ENCODE measurements at places on chromosomes 1 and 21.

- no peak for DNase-seq
Observed at GRCh38 chr21:25385911-25386474, 221.3 kb downstream of the MRPL39 start.

GRCh38 chr1:33634806-33635205 is 162.4 kb downstream of the ZSCAN20 start:
- no peak for DNase-seq

- no peak for DNase-seq
Observed at GRCh38 chr1:43246466-43247213, 23.1 kb upstream of the TMEM125 start.

DNA sequence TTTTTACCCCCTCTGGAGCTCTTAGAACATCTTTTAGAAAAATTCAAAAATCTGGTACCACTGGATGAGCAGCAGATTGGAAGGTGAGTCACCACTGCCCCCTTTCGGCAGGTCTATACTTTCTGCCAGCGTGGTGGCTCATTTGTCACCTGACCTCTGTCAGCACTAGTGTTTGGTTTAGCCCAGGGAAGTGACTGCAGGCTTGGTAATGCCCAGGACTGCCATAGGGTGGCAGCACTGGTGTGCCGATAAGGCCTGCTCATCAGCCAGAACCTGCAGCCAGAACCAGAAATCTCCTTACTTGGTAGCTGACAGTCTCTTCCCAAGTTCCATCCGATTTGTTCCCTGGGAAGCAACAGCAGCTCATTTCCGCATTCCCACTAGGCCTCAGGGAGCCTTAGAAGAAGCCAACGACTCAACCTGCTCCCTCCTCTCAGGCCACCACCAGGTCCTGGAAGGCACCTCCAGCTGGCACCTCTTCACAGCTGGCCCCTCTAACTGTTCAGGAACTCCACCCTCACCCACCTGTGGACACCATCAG is 6.8 kb downstream of the SMIM12 start:
- peak; percentile 81 for DNase-seq

GRCh38 chr1:24553931-24554330 is 2.0 kb upstream of the NCMAP start:
- DNase-seq = no peak

GRCh38 chr1:87684713-87685205 is 356.1 kb downstream of the LMO4 start:
- no peak for DNase-seq

- DNase-seq = no peak
Observed at GRCh38 chr1:11802616-11802972, 3.2 kb downstream of the MTHFR start.

- DNase-seq = no peak
Observed at GRCh38 chr21:24941316-24942185, 665.7 kb downstream of the MRPL39 start.

DNA sequence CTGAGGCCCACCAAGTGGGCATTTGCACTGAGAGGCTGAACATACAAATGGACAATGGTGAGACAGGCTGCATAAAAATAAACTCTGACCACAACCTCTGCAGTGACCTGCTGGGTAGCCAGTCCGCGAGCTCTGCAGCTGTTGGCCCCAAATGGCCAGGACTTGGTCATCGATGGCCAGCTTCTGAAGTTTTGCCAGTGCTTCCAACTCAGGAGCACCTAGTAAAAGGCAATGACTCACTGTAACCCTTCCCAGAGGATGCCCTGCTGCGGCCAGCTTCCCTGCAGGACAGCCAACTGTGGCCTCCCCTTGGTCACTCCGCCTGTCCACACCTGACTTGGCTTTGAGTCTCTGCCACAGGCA is 185.4 kb downstream of the DYRK1A start:
- DNase-seq = no peak

DNA sequence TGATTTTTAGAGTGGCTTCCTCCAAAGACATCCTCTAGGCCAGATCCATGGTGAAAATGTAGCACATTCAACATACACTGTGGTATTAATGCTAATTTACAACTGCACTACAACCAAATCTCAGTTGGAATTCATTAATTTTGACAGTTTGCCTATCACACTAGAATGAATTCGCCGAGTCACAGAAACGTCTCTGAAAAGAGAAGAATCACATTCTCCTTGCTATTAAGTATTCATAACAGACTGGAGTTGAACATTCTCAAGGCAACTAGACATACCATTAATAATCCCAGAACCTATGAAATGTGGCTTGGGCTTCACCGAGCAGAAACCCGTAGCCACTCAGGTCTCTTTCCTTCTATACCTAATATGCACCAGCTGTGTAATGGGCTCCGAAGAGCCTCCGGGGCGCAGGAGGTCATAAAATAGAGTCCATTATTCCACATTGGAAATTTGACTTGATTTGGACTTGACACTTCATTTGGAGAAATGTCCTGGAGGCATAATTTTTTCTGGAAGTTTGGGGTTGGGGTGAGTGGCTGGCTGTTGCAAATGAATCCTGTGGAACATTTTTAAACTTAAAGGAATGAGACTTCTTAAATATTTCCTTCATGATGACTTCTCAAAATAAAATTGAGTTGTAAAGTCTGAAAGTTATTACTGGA is 117.1 kb downstream of the DSCAM start:
- DNase-seq = no peak

- DNase-seq = no peak
Observed at GRCh38 chr1:206931709-206932108, 10.0 kb upstream of the FCMR start.

DNA sequence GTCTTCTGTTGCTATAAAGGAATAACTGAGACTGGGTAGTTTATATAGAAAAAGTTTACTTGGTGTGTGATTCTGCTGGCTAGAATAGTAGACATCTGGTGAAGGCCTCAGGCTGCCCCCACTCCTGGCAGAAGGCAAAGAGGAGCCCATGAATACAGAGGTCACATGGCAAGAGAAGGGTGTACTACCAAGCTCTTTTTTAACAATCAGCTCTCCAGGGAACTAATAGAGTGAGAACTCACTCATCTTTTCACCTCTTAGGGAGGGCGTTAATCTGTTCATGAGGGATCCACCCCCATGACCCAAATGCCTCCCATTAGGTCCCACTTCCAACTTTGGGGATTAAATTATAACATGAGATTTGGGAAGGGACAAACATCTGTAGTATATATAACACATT is 9.3 kb downstream of the DTL start:
- DNase-seq = no peak

- no peak for DNase-seq
Observed at GRCh38 chr1:176745945-176746344, 283.0 kb downstream of the PAPPA2 start.

DNA sequence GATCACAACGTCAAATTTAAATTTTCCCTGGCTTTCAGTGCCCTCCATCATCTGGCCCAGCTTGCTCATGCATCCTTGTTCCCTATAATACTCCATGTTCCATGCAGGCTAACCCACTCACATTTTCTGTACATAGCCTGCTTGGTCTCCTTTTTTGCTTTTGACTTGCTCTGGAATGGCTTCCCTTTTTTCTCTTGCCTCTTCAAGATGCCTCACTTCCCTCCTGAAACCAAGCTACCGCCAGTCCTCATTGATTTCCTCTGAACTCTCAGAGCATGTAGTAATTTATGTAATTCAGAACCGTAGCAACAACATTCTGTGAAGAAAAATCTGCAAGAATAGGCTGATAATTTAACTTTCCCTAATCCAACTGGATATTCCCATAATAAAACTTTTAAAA is 10.3 kb downstream of the CAP1 start:
- DNase-seq = no peak

DNA sequence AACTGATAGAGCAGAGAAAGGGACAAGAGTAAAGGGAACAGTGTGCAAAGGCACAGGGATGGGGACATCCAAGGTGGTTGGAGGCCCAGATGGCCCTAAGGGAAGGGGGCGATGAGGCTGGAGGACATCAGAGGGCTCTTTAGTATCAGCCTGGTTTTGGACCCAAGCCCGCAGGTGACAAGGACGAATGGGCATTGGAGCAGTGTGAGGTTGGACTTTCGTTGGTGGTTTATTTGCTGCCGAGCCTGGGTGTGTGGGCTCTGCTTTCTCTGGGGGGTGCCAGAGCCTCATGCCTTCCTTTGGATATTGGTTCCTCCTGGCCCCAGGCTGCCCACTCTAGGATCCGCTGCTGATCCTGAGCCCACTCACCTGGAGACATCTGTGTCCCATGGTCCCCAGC is 12.1 kb downstream of the FOXO6 start:
- DNase-seq = no peak

DNA sequence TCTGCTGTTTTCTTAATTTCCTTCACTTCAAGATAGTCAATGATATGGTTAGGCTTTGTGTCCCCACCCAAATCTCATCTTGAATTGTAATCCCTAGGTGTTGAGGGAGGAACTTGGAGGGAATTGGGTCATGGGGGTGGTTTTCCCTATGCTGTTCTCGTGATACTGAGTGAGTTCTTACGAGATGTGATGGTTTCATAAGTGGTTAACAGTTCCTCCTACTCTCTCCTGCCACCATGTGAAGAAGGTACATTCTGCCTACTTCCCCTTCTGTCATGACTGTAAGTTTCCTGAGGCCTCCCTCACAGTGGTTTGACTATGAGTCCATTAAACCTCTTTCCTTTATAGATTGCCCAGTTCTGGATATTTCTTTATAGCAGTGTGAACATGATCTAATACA is 74.0 kb upstream of the SAMSN1 start:
- DNase-seq = no peak

- no peak for DNase-seq
Observed at GRCh38 chr1:232368821-232369321, 261.1 kb downstream of the SIPA1L2 start.

- no peak for DNase-seq
Observed at GRCh38 chr1:162639718-162640117, 7.5 kb downstream of the DDR2 start.

- DNase-seq = no peak
Observed at GRCh38 chr1:209628618-209629299, 23.5 kb downstream of the LAMB3 start.

DNA sequence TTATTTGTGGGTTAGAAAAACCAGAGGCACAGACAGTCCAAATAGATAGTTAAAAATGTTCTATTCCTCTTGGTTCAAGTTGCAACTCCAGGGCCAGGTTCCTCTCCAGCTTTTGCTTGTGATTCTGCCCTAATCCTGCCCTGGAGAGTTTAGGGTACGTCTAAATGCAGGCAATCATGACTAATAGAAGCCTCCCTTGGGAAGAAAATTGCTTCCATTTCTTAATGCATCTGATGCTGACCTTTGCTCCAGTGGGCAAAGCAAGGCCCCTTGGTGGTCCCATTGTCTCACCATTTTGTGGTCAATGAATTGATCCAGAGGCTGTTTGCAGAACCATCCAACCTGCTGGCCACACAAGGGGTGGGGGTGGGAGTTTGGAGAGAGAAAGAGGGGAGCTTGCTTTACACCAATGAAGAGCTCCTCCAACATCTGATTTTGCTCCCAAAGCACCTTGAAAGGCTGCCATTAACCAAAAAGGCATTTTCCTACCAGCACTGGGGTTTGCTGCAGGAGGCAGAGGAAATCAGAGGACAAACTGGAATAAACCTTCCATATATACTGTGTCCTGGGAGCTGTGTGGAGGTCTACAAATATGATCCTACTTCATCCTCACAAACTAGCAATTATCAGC is 31.3 kb downstream of the C8B start:
- DNase-seq = no peak

DNA sequence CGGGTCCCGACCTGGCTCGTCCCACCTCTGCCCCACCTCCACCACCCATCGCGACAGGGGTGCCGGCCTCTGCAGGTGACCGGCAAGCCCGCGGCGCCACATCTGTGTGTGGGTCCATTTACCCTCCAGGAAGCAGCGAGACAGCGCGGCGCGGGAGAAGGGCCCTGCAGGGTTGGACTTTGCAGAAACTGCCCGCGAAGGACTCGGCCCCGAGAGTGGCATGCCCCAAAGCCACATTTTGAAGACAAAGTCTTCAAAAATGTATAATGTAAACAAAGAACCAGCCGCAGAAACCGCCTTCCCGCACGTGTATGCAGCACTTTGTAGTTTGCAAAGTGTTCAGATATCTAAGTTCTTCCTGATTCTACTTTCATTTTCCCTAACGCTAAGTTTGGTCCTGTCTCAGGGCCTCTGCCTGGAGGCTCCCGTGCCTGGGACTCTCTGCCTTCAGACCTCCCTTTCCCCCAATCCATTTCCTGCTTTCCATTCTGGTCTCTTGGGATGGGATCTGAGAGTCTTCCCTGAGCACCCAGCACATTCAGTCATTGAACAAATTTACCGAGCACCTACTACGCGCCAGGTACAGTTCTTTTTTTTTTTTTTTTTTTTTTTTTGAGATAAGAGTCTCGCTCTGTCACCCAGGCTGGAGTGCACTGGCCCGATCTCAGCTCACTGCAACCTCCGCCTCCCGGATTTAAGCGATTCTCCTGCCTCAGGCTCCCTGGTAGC is 524 bp upstream of the TMCO4 start:
- peak; percentile 21 for DNase-seq

GRCh38 chr1:13878021-13878420 is 178.0 kb downstream of the PRDM2 start:
- no peak for DNase-seq

- no peak for DNase-seq
Observed at GRCh38 chr1:245434280-245434679, 279.5 kb downstream of the KIF26B start.

DNA sequence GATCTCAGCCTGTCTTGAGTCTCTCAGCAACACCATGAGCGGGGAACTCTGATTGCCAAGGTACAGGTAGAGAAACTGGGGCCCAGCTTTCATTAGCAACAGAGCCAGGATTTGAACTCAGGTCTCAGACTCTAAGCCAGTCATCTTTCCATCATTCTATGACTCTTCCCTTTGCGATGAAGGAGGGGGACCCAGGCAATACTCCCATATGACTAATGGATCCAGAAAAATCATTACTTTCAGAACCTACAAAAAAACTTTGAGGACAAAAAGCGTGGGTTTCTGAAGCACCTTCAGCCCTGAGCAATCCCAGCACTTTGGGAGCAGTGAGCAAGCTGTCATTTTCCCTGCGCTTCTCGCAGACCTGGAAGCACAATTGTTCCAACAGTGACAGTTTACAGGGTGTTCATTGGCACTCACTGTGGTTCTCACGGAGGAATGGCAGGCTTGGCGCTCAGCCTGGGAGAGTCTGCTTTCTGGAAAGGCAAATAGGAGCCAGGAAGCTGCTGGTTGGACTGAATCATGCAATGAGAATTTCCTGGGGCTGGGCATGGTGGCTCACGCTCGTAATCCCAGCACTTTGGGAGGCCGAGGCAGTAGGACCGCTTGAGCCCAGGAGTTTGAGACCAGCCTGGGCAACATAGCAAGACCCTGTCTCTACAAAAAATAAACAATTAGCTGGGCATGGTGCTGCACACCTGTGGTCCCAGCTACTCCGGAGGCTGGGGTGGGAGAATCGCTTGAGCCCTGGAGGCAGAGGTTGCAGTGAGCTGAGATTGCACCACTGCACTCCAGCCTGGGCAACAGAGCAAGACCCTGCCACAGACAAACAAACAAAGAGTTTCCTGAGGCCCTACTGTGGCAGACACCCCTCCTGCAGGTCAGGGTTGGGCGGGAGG is 40.1 kb downstream of the SLC2A7 start:
- no peak for DNase-seq

Measured in activated T-cell treated with anti-CD3 and anti-CD28 coated beads for 1 hour (primary cell).